Fibroblast of mammary gland (primary cell): ENCODE measurements at places on chromosomes 1 and 21.

DNA sequence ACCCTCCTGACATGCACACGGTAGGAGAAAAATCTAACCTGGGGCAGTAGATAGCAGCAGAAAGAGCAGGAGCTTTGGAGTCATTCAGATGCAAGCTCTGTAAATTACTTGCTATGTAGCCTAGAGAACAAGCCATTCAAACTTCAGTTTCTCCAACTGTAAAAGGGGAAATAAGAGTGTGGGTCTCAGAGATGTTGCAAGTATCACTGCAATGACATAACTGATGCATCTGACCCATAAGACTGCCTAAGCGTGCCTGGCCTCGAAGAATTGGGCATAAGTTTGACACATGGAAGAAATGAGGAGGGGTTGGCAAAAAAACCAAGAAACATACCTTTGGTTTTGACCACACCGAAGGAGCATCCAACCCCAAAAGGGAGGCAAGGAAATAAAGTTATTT is 5.2 kb downstream of the AK2 start:
- DNase-seq = no peak

- DNase-seq = no peak
These were observed 94.2 kb downstream of the DISC1 start for GRCh38 chr1:231720652-231721325.

DNA sequence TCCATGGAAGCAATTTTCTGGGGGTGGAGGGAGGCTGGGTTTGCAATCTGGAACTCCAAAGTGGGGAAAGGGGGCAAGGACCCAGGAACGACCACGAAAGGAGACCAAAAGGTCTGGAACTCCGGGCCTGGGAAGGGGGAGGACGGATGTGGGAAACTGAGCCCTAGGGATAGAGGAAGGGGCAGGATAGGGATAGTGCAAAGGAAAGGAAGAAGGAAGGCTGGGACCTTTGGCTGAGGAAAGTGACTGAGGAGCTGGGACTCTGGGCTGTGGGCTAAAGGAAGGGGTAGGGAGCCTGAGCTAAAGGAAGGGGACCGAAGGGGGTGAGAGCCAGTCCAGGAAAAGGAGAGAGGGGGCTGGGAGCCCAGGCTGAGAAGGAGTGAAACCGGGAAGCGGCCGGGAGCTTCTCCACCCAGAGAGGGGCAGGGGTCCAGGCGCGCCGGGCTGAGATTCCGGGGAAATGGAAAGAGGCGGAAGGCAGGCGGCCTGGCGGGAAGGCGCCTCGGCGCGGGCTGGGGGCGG is 395 bp downstream of the SLC9A1 start:
- DNase-seq = no peak

GRCh38 chr1:203526572-203526971 is 32.6 kb downstream of the OPTC start:
- DNase-seq = no peak

GRCh38 chr1:61138921-61139774 is 56.8 kb downstream of the NFIA start:
- DNase-seq = peak; percentile 74

GRCh38 chr1:176315519-176316220 is 108.6 kb upstream of the COP1 start:
- no peak for DNase-seq

DNA sequence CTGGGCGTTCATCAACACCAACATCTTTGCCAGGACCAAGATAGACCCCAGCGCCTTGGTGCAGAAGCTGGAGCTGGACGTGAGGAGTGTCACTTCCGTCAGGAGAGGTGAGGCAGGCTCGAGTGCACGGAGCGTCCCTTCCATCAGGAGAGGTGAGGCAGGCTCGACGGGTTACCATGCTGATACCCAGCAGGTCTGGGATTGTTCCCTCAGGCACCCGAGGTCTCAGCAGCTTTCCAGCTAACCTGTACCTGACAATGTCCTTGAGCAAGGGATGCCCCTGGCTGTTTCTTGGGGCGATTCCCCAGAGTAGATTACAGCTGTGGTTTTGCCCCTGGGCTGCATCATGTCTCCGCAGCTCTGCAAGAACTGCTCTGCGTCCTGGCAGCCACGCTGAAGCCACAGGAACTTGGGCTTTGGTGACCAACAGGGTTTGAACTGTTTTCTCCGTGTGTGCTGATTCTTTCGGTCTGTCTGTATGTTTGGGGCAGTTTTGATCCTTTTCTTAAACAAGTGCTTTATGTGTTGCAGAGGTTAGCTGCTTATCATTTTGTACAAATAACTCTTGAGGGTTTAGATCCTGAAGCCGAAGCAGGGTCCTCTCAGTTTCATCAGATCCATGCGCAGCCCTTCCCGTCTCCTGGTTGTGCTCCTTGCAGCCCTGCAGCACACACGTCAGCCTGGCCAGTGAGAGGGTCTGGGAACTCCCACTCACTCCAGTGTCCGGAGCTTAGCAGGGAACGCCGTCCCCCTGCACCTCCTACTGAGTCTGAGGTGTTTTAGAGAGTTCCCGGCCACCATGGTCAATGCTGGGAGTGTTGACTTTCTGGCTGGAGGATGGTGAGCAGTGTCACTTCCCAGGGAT is 4.1 kb downstream of the SLX9 start:
- no peak for DNase-seq

DNA sequence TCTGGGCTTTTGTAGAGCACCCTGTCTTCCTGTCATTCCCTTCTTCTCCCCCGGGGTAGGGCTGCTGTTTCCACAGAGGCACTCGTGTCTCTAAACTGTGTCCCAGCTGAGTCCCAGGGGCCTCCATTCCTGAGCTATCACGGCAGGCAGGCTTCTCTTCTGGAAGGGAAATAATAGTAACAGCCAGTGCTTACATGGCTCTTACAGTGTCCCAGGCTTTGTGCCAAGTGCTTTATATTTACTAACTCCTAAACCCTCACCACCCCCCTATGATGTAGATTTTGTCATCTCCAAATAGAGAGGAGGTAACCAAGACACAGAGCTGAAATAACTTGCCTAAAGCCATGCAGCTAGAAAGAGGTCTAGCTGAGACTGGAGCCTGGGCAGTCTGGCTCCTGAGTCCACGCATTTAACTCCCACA is 1.4 kb upstream of the CELF3 start:
- DNase-seq = peak; percentile 13
